ENCODE measurements at places on chromosomes 2 and 18.

DNA sequence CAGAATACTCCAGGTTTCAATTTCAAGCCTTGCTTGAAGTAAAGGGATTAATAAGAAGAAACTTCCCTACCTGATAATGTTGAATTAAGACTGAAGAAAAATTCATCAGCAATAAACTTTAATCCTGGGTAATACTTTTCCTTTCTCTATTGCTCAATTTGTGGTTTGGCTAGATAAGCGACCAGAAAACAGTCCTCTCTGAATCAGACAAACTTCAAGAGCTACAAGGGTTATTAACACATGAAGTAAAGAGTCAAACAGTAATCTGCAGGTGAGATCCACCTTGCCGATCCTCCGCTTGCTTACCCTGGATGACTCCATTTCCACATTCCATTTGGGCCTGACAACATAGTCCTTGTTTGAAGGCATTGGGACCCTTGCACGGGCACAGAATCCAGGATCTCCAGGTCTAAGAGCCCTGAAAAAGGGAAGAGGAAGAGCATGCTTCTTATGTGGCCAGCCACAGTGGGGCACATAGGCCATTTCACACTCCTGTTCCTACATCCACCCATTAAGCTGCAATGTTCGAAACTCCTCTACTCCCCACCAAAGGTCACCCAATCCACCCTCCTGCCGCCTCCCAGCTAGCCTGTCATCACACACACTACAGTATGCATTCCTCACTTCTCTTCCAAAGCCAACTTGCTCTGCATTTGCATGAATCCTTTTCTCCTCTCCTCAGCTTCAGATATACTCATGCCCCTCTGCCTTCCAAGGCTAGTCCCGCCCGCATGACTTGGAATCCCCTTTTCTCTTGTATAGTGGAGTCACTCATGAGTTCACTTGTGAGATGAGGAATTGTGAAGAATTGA, 39.8 kb downstream of the IWS1 start:
- peak; percentile 25 for DNase-seq

GRCh38 chr2:177331466-177331997, 61.0 kb upstream of the AGPS start:
- no peak for DNase-seq

GRCh38 chr2:105917226-105917625, 172.5 kb downstream of the NCK2 start:
- no peak for DNase-seq

- no peak for DNase-seq
These were observed 1098.0 kb upstream of the DDX18 start for GRCh38 chr2:116716444-116716843.

DNA sequence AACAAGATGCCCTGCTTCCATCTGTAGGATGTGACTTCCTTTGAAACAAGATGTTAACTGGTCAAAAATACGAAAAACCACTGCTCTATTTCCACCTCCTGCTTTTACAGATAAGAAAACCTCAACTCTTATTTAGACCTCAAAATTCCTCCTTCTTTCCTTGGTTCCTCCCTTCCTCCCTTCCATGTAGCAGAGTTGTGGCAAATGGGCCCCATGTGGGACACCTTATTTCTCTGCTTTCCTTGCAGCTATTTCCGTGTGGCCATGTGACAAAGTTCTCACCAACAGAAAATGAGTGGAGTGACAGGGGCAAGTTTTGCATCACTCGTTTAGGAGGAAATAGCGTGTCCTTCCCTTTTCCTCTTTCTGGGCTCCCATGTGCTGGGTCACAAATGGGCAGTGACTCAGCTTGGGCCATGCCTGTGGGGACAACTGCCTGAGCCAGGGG, 69.4 kb upstream of the SMAD2 start:
- peak; percentile 93 for DNase-seq

- no peak for DNase-seq
These were observed 11.5 kb upstream of the RNU4ATAC start for GRCh38 chr2:121519153-121519552.

- DNase-seq = no peak
These were observed 96.4 kb downstream of the KYNU start for GRCh38 chr2:142973822-142974207.

- no peak for DNase-seq
These were observed 57.3 kb downstream of the ITGB1BP1 start for GRCh38 chr2:9366026-9366425.

- DNase-seq = no peak
These were observed 35.1 kb upstream of the YWHAQ start for GRCh38 chr2:9665898-9666297.

Data from CD14-positive monocyte (primary cell).